Stimulated activated CD8-positive, alpha-beta memory T cell treated with anti-CD3 and anti-CD28 coated beads, Interleukin-7, amount 100 ng/mL, for 1 hour (primary cell): ENCODE measurements at places on chromosomes 13 and 19.

DNA sequence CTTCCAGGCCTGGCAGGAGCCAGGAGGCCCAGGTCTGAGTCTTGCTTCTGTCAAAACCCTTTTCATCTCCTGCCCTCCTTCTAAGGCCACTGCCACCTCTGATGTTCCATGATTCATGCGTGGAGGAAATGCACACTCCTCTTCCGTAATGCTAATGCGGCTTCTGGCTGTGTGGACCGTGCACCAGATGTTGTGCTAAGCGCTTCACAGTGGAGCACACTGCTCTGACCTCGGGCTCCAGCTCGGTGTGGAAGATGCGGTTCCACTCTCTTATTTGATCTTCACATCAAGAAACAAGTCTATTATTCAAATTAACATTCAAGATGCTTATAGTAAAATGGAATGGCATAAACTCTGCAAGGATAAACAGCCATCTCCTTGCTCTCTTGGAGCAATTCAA is 629.2 kb downstream of the UQCRFS1 start:
- no peak for DNase-seq

DNA sequence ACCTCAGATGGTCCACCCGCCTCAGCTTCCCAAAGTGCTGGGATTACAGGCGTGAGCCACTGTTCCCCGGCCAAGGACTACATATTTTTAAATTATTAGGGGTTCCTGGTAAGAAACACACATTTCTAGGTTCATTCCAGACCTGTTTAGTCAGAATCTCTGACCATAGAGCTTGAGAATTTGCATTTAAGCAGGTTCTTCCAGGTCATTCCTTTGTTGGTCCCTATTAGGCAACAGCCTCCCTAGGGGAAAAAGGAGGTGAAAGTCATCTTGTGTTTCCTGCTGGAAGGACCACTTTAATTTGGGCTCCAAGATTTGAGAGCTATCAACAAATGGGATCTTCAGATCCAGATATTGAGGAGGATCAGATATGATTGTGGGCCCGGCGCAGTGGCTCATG is 16.3 kb downstream of the S1PR2 start:
- no peak for DNase-seq

DNA sequence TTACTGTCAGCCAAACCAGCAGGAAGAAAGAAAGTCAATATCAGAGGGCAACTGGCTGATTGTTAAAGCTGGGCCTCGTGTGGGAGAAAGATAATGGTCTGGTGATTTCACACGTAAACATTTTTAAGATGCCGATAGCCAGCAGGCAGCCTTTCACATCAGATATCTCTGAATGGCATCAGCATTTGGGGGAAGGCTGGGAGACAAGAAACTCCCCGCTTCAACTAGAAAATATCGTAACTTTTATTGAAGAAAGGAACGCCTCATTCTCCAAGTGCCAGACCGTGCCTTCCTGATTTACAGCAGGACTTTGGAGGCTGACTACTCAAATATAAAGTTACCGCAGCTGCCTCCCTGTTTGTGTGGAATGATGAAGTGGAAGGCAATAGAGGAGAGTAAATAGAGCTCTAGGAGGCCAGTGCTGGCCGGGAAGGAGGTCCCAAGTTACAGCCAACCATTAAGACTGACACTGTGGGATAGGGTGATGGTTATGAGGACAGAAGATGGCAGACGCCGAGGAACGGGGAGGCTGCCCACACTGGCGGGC is 284.3 kb upstream of the MAB21L1 start:
- DNase-seq = no peak

DNA sequence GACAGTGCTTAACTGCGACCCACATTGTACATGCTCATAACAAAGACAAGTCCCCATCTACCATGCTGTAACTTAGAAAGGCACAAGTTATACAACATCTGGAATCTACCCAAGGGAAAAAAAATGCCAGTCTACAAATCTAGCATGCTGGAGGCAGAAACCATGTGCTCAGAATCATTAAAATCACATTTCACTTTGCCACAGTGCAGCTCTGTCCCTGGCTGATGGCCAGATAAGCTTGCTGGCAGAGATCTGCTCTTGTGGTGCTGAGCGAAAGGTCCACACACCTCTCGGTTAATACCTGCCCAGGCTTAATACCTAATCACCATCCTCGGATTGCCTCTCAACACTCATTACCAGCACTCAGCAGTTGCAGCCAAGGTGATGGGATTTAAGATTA is 74.1 kb upstream of the UQCRFS1 start:
- DNase-seq = no peak

DNA sequence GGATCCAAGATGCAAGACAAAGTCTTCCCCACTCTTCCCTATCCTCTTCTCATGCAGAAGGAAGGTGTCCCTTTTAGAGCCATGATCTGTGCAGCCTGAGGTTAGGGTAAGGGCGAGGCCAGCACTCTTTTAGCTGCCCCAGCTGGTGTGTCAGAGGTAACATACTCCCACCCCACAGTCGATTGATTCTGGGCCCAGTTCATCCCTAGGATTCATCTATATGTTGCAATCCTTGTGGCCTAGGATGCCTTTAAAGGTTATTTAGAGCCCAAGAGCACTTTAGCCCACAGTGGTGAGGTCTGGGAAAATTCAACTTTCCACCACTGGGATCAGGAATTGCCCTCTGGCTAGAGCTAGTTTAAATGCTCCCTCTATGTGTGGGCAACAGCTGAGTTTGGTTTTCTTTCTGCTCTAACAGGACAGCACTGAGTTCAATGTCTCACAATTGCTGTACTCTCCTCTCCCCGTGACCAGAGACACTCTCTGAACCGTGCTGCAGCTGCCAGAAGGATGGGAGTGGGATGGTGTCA is 201.3 kb upstream of the SERP2 start:
- DNase-seq = no peak

DNA sequence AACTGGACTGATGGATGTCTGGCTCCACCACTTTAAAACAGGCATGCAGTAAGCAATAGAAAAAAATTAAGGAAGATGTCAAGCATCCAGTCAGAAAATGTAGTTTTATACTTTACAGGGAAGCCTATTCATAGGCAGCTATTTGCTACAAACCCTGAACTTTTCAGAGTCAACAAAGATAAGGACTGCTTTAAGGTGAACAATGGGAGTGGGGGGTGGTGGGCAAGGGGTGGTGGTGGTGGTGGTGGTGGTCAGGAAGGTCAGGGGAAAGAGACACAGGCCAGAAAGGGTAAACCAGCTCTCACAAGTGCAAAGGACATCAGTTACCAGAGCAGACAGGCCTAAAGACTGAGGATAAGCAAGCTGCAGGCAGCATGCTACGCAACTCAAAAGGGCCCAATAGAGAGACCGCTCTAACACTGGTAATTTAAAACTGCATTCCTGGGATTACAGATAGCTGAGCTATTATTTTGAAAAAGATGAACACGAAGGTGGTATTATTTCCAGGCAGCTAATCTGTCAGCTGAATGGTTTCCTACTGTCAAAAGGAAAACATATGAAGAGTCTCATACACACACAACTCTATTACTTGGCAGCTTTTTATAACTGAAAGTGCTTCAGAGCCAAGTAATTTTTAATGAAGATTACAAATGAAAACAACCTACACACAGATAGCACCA is 14.8 kb downstream of the BRD4 start:
- DNase-seq = no peak

DNA sequence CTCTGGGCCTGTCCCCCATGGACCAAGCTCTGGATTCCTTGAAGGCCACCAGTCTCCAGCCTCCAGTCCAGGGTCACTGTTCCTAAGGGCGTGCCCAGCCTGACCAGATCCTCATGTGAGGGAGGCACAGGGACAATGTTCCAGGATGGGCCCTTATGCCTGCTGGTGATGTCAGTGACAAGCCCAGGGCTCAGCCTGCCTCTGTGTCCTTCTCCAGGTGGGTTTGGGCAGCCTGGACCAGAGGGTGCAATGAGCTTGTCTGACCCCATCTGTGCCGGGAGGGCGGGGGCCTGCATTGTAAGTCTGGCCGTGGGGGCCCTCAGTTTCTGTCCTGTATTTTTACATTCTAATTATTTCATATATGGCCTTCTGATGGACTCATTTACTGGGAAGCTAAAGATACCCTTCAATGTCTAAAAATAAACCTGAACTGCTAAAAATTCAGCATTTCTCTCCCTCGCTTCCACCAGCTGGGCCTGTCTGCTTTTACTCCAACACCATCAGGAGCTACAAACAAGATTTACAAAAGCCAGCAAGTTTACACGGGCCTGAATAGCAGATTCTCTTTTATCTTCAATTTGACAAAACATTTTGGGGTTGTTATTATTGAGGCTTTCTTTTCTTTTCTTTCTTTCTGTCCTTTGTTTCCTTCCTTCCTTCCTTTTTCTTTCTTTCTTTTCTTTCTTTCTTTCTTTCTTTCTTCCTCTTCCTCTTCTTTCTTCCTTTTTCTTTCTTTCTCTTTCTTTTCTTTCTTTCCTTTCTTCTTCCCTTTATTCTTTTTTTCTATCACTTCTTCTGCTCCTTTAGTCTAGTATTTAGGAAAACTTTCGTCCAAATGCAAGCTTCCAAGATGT is 34.2 kb upstream of the C19orf12 start:
- no peak for DNase-seq

GRCh38 chr13:71214821-71215220 is 652.2 kb downstream of the DACH1 start:
- no peak for DNase-seq

- DNase-seq = no peak
These were observed 30.4 kb downstream of the CEBPG start for GRCh38 chr19:33403973-33404304.

- no peak for DNase-seq
These were observed 4.7 kb upstream of the SHKBP1 start for GRCh38 chr19:40571831-40572495.

- DNase-seq = no peak
These were observed 6.1 kb downstream of the DENND1C start for GRCh38 chr19:6475321-6476108.

- no peak for DNase-seq
These were observed 173.9 kb downstream of the FOXO1 start for GRCh38 chr13:40492511-40492910.
